ENCODE measurements at places on chromosomes 1 and 21.

GRCh38 chr1:8733484-8733883 is 84.0 kb downstream of the RERE start:
- no peak for DNase-seq

DNA sequence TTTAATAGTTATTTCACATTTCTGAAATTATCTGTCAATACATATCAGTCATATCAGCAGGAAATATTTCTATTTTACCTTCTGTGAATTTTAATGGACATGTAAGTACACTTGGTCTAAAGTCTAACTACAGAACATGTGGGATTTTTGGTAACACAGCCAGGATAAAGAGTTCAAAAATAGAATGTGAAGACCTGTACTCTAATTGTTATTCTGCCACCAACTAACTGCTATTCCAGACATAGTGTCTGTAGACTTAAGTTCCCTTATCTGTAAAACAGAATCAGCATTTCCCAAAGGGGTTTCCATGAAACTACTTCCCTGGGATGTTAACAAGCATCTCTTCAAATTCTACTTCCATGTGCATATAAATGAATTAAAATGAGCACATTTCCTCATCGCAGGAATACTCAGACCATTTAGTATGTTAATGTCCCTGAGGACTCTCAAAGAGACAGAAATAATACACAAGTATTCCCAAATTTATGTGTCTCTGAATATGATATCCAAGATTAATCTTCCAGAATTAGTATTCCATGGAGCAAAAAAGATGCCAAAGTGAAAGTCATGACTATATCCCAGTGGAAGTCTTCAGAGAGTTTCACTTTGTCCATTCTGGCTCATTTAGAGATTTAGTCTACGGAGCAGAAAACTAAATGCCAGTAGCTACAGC is 325.6 kb downstream of the NEGR1 start:
- no peak for DNase-seq

DNA sequence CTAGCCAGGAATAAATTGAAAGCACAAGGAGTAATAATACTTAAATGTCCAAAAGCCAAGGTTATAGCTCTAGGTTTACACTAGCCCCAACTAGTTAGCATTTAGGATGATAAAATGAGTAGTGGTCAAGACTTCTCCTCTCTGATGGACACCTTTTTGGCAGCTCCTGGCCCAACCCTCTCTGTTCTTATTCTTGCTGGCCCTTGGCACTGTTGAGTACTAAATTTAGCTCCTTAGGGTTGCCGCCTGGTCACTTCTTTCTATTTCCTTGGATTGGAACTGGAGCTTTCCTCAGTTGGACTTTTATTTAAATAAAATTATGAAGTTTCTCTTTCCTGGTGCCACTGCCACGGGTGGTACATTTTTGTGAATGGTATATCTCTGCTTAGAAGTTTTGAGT is 28.3 kb downstream of the ARID1A start:
- DNase-seq = no peak

DNA sequence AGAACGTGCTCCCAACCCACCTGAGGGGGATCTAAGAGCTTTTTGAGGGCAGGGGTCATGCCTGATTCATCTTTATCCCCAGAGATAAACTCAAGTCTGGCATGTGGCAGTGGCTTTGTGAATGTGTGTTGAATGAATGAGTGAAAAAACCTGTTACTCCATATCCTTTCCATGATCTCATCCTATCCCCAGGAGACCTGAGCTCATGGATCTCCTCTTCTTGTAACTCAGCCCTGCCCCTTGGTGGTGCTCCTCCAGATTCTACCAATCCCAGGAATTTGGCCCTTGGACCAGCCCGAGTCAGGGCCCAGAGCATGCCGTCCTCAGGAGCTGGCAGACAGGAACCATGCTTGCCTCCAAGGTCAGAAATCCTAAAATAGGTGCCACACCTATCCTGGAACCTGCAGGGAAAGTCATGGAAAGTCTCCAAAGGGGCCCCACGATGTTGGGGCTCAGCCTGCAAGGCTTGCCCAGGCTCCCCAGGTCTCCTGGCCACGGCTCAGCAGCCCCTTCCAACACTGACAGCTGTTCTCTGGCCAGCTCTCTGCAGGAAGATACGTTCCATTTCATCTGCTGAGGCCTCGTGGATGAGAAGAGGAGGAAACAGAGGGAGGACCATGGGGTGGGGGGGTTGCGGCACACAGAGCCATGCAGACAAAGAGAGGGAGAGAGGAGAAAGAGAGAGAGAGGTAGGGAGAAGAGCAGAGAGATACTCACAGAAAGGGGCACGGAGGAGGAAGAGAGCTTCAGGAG is 214.6 kb downstream of the TRABD2B start:
- no peak for DNase-seq

- no peak for DNase-seq
Measured at GRCh38 chr21:45164124-45164511, 89.7 kb downstream of the ADARB1 start.

Data from NCI-H2227 treated with DMSO at 0.1 percent for 48 hours (cell line).